NCI-H524 (cell line): ENCODE measurements at places on chromosomes 5 and 9.

GRCh38 chr5:29697785-29698414 is 1495.6 kb upstream of the CDH6 start:
- DNase-seq = peak; percentile 64

DNA sequence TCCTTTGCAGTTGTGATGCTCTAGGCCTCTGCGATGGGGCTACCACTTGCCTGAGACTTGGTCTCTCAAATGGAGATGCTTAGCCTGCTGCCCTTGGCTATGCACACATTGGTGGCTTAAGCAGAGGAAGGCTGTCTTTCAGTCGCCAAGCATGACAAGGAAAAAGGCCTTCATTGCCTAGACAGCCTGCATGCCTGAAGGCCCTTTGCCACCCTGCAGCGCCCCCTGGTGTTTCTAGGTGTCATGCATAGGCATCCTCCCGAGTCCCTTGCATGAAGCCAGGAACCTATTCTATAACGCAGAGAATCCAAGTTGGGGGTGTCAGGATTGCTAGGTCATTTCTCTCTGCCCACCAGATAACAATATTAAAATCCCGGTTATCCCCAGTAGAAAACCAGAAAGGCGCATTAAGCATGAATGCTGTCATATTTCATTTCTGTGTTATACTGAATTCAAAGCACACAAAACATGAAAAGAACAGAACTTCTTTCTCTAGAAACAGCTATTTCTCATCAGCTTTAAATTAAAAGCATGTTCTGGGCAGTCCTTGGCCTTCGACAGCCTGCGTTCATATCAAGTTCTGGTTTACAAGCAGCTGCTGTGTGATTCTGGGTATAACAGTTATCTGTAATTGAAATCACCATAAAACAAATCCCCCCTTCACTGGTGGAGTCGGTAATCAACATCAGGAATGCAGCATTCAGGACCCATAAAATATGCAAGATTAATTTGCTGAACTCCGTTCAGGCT is 59.7 kb upstream of the TRPC7 start:
- peak; percentile 74 for DNase-seq

DNA sequence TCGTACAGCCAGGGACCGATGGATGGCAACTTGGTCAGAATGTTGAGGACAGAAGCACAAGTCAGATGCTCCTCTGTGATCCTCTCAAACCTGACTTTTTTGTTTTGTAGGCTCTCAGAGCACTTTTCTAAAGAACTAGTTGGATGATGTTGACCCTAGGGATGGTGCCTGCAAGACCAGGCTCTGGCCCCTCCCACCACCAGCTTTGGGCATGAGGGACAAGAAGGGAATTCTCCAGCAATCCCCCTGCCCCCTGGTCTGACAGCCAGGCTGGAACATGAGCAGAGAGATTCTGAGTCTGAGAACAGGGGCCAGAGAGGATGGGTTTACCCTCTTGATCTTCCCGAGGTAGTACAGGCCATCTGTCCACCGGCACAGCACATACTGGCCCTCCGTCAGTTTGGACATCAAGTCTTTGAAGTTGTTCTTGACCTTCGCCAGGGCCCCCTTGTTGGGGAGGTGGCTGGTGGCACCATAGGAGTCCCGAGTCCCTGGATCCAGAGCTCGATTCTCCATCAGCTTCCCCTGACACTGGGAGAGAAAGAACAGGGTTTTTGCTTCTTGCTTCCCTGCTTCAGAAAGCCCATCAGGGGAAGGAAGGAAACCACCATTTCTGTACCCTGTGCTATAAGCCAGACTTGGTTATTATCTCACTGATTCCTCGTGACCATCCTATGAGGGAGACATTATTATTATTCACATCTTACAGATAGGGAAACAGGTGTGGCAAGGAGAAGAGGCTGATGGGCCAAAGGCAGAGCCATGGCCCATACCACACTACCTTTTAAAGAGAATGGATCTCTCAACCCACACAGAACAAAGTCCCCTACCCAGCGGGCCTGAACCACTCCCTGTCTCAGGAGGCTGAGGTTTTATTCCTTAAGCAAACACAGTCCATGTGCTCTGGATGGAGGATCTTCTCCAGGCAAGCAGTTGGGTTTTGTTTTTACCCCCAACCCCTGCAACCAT is 2.5 kb downstream of the PHF19 start:
- no peak for DNase-seq

DNA sequence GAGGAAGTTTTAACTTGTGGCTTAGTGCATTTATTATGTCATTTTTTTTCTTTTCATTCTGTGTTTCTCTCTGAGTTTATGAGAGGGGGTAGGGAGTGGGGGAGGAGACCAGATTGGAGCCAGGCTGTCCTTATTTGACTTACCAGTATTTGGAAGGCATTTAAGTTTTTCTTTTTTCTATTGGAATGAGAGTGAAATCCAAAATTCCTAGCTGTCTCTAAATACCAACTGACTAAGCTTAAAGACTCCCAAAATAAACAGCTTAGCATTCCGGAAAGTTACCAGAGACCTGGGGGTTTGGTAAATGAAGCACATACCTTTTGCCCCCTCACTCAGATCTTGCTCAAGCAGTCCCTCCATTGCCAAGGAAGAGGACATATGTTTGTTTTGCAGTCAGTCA is 581.9 kb upstream of the BRINP1 start:
- DNase-seq = no peak

DNA sequence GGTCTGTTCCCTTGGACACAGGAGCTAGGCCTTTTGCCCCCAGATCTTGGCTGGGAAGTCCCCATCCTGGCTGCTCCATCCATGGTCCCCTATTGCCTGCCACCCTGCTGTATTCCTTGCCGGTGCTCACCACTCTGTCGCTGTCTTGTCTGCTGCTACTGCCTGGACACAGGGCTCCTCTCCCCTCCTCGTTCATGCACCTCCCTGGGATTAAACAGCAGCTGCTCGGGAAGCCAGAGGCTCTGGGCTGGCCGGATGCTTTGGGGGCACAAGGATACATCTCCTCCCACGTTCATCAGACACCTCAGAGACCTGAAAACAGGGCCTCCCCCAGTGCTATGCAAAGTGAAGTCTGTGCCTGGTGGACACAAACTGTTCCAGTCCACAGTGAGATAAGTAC is 110.4 kb downstream of the ZNF354C start:
- no peak for DNase-seq

DNA sequence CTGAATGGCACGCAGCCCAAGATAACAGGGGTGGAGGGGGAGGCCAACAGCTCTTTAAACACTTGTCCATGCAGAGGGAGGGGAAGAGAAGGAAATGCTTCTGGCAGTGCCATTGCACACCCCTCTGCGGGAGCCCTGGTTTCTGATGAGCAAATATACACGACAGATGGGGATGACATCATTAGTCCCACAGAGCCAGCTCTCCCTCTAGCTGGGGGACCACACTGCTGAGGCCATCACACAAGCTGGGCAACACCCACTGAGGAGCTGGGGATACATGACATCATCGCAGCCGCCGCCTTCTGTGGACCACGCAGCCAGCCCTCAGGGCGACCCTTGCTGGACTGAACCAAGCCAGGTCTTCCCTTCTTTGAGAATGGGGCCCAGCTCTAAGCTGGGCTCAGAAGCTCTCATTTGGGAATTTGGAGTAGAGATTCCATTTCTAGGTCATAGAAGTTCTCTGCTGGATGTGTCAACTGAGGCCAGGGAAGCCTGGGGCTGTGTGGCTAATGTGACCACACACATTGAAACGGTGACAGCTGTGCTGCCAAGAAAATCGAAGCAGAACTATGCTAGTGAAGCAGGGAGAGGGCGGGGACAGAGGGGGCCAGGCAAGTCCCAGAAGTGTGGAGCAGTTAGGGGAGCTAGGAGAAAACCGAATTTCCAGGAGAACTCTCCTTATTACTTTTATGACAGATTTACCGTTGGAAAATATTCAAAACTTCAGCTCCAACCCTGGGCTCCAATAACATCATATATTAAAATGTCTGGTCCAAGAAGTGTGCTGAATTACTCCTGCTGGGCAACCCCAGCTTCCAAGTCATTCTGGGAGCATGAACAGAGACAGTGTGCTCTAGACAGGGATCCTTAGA is 79.5 kb downstream of the PRRT1B start:
- peak; percentile 81 for DNase-seq

DNA sequence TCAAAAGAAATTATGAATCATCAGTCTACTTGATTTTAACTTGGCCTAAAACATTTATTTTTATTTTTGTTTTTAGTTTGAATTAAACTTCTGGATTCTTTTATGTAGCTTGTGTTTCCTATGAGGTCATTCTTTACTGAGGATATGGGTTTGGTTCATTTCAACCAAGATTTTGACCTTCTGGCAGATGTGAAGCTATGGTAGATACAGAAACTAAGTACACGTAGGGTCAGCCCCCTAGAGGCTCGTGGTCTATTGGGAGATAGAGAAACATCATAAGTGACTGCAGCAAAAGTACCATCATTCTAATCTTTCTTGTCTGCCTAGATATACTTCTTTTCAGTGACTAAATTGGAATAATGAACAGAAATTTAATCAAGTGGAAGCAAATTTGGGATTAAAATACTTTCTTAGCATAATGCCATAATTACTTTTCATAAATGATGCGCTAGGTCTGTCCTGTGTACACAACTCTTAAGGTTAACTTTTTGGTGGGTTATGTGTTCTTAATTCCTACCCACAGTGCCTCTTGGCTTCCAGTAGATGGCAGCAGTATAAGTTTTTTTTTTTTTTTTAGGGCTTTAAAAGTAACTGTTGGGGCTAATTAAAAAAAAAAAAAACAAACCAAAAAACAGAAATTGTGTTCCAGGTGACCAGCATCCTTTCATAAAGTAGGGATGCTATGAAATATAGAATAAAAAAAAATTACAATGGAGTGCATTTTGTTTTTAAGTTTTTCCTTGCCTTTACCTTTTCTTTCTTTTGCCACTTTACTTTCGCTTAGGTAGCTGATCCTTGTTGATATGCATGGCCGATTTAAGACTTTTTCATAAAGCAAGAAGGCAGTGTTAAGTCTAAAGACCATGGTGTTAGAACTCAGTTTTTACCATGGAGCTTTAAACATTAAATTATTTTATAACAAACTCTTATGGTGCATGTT is 49.9 kb downstream of the LRRTM2 start:
- no peak for DNase-seq

DNA sequence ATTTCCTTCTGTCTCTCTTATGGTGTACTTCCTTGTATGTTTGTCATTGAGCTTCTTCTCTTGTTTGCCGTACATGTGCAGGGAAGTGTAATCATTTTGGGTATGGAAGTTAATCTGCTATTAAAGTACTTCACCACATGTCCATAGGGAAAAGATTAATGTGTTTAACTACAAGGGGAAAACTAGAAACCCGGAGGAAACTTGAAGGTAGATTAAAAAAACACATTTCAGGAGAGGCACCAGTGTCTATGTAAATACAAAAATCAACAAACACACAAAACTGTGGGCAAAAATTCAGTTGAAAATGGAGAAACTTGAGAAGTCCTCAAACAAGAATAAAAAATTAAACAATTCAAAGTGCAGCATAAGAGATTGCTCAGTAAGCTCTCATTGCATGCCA is 166.4 kb downstream of the PBX3 start:
- DNase-seq = peak; percentile 74

GRCh38 chr5:79591326-79591725 is 20.9 kb upstream of the TENT2 start:
- no peak for DNase-seq

DNA sequence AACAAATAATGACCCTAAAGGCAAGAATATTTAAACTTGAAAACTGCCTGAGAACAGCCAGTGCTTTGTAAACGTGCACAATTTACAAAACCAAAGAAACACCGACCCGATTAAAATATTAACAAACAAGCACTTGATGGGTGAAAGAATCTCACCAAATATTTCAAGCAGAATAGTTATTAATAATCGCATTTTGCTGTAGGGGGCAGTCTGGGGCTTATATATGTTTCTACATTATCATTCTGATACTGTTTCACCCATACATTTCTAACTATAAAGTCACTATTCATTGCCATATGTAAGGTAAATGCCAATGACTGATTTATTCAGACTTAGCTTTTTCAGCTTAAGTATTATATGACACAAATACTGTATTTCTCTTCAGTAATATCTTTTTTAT is 37.7 kb downstream of the UBAP2 start:
- DNase-seq = no peak

DNA sequence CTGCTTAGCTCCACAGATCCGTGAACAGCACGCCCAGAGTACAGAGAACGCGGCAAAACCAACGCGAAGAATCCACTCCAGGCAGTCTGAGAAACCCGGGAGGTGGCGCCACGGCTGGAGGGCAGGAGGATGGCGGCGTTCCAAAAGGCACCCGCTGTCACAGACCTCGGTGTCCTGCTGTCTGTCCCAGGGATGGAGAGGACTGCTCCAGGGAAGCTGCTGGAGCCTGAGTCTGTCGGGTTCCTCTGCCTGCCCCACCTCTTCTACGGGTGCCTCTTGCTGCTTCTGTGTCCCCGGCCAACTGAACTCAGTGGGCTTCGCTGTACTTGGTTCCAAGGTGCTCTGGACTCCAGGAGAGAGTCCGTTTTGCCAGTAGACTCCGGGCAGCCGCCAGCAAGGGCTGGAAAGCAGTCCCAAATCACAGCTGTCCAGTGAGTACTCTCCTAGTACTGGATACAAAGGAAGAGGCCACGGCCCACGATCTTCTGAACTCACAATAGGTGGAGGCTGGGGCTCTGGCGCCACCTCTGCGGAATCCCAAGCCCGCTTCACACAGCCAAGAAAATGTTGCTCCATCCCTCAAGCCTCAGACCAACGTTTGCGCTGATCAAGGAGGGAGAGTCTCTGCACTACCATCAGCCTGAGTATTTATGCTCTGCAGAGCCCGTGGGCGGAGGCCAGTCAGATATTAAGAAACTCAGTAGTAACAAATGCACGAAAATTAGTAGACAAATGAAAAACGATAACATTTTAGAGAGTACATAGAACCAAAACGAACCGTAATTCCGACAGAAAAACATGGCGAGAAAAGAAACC is 440 bp downstream of the ANXA2R start:
- DNase-seq = peak; percentile 77

- no peak for DNase-seq
Observed at GRCh38 chr9:91428927-91429351, 5.3 kb upstream of the NFIL3 start.

- no peak for DNase-seq
Observed at GRCh38 chr5:119355244-119355638, 578 bp upstream of the TNFAIP8 start.

- DNase-seq = no peak
Observed at GRCh38 chr5:51657340-51658240, 274.3 kb downstream of the ISL1 start.

DNA sequence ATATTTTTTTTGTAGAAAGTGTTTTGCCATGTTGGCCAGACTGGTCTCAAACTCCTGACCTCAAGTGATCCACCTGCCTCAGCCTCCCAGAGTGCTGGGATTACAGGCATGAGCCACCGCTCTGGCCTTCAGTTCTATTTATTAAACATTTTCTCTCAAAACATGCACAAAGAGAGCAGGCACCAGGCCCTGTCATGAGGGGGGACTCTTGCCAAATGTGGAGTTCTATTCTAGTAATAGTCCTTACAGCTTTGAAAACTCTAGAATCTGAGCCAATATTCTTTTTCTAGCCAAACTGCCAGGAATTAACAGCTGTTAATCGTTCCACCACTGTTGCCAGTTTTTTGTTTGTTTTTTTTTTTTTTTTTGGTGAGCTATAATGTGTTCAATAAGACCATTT is 124.6 kb downstream of the TARS1 start:
- DNase-seq = no peak

GRCh38 chr5:93658044-93658443 is 75.0 kb downstream of the NR2F1 start:
- DNase-seq = no peak

- no peak for DNase-seq
Observed at GRCh38 chr5:96691503-96692303, 29.5 kb downstream of the CAST start.
